ENCODE measurements at places on chromosomes 4 and X.

GRCh38 chr4:156169011-156169410, 215.3 kb upstream of the CTSO start:
- DNase-seq, result peak; percentile 11

DNA sequence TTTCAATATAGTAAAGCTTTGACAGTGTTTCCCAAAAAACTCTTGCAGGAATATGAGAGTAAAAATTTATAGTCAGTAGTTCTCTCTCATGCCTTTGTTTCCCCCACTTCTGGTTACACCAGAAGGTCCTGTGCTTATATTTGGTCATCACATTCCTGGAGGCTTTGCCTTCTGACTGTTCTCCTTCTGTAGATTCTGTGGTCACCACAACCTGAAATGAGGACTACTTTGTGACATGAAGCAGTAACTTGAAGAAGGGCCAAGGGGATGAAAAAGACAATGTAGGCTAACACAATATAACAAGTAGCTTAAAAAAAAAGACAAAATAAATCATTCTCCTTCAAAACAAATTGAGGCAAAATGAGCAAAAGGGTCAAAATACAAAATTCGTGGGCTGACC, 366.2 kb upstream of the NR3C2 start:
- no peak for DNase-seq

- DNase-seq, result no peak
Measured at GRCh38 chr4:75834772-75835154, 67.5 kb downstream of the PPEF2 start.

GRCh38 chr4:38501698-38502097, 162.3 kb upstream of the KLF3 start:
- no peak for DNase-seq

DNA sequence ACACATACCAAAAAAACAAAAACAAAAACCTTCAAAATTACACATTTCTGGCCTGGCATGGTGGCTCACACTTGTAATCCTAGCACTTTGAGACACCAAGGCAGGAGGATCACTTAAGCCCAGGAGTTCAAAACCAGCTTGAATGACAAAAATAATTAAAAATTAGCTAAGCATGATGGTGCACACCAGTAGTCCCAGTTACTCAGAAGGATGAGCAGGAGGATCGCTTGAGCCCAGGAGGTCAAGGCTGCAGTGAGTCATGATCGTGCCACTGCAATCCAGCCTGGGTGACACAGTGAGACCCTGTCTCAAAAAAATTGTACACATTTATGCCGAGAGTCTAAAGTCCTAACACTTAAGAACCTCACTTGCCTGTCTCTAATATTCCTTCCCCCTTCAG, 18.3 kb downstream of the SLC39A8 start:
- no peak for DNase-seq

GRCh38 chr4:93334003-93334402, 494.6 kb upstream of the ATOH1 start:
- no peak for DNase-seq

DNA sequence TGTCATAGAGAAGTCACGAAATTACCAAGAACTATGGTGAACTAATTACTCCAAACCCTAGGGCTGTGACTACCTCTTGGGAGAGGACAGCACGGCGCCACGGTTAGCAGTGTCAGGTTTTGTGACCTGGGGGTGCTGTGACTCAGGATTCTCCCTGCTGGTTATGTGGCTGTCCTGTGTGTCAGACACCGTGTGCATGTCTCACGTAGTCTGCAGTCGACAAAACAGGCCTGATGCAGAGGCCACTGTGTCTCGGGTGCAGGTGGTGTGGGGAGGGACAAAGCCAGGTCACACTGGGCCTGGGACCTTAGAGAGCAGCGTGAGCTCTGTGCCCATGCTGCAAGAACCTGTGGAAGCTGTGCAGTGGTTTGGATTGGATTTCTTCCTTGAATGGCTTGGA, 34.1 kb downstream of the TNIP2 start:
- no peak for DNase-seq

DNA sequence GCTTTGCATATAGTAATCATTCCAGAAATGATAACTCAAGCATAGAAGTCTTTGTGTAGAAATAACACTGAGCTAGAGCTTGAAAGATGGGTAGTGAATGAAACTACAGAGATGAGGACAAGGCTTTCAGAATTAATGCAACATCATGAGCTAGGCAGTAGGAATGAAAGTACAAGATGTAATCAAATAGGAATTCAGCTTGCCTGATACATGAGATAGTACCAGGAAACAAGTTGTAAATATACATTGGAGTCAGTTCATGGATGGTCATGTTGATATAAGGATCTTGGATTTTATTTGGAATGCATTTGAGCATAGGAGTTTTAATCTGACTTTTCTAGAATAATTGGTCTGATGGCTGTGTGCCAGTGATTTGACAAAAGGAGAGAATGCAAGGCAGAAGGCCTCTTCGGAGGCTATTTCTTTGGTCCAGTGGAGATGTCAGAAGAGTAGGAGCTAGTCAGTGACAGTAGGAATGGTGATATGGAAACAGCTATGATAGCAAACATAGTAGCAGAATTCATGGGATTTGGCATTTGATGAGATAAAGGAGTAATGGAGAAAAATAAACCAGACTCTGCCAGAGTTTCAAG, 206.4 kb upstream of the PACRGL start:
- DNase-seq, result no peak

DNA sequence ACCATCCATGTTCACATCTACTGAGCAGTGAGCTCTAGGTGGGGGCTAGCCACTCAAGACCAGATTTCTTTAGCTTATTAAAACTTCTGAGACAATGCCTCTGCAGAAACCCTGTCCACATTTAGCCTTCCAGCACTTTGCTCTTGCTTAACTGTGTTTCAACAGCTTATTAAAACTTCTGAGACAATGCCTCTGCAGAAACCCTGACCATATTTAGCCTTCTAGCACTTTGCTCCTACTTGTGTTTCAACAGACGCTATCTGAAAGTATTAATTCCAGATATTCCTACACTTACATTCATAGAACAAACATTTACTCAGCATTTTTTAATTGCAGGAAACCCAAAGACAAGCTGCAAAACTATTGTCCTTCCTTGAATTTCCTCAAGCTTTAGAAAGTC, 91.9 kb downstream of the SEL1L3 start:
- DNase-seq, result no peak

DNA sequence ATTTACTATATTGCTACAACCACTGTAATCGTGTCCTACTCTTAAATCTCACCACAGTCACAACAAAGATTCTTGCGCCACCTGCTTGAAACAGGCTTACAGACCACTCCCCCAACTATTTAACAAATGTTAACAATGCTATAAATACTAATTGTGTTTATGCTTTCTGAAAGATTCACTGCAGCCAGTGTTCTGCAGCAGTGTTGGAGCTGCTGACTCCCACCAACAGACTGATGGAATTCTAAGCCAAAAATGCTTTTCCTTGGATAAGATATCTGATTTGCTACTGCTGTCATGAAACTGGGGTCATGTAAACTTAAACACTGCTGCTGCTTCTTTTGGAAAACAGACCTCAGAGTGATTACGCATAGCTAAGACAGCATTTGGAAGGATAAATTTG, 244.2 kb upstream of the MAB21L2 start:
- no peak for DNase-seq

- DNase-seq, result no peak
Measured at GRCh38 chrX:42246814-42247213, 323.5 kb upstream of the CASK start.

DNA sequence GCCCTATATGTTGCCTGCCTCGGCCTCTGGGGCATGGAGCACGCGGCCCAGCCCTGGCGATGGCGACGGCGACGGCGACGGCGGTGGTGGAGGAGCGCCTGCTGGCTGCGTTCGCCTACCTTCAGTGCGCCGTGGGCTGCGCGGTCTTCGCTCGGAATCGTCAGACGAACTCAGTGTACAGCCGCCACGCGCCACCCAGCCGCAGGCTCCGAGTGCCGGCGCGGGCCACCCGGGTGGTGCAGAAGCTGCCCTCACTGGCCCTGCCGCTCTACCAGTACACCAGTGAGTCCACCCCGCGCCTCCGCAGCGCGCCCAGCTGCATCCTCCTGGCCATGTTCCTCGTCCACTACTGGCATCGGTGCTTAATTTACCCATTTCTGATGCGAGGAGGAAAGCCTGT, 83.7 kb upstream of the F9 start:
- no peak for DNase-seq
